ENCODE measurements at places on chromosomes 16 and 17.

DNA sequence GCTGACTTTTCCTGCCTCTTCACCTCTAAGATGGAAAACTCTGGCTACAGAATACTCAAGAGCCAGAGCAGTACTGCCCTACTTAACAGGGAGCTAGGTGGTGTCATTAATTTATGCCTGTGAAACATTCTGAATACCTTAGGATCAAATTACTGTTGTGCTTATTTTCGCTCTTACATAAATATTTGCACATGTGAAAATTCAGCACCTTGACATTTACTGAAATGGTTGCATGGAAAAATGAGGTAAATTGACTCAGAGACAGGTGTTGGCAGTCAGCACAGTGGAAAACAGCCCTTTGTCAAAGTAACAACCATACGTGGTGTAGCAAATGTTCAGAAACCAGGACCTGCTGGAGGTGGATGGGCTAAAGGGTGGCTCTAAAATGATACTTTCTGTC lies 193.6 kb downstream of the CDH8 start:
- no peak for DNase-seq

- no peak for DNase-seq
These were observed 7.3 kb downstream of the GJD3 start for GRCh38 chr17:40356990-40357881.

- no peak for DNase-seq
These were observed 2230.4 kb downstream of the TP53TG3F start for GRCh38 chr16:35689764-35690163.

GRCh38 chr17:78498848-78499247 lies 78.3 kb downstream of the DNAH17 start:
- no peak for DNase-seq

- peak; percentile 1 for DNase-seq
These were observed 66.3 kb upstream of the DOC2B start for GRCh38 chr17:247767-248166.

DNA sequence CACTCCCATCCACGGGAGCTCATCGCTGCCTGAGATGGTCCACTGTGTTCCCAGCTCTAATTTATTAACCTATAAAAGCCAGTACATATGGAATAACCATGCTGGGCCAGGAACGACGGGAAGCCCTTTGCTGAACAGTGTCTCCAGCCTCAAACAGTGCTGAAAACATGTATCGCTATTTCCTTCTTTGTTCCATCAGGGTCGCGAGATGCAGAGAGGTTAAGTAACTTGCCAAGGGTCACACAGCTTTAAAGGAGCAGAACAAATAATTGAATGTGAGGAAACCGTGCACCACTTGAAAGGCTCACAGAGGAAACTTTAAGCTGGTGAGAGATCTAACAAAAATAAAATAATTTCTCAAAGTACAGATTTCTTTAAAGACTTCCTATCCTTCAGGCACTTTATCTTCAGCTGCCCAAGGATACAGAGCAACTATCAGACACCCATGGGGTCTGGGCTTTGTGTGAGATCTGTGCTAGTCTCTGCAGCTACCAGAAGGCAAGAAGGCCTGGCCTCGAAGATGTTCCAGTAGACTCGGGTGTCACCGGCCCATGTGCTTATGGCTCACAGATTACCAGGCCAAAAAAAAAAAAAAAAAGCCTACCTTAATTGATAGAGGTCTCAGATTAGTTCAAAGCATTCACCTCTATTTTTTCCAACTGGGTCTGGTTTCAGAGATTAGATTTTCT lies 207.8 kb upstream of the FOXF1 start:
- DNase-seq: no peak

GRCh38 chr16:4064950-4065352 lies 51.3 kb downstream of the ADCY9 start:
- DNase-seq: no peak

DNA sequence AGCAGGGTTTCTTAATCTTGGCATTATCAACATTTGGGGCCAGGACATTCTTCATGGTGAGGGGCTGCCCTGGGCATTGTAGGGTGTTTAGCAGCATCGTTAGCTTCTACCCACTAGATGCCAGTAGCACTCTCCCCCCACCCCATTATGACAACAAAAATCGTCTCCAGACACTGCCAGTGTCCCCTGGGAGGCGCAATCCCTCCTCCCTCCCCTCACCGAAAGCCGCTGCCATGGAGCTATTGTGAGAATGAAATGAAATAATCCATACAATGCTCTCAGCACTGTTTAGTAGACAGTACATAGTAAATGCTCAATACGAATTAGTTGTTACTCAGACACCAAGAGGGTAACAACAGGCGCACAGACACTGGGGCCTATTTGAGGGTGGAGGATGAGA lies 502.9 kb downstream of the NPIPA7 start:
- no peak for DNase-seq

DNA sequence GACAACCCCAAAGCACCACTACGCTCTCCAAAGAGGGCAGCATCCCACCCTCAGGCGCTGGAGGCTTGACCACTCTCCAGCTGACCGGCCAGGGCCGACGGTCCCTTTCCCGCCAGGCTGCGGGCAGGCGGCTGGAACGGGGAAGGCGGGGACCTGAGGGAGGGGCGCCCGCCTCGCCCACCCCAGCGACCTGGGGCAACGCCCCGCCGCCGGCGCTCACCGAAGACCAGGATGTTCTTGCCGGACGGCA lies 431 bp downstream of the DYNC1LI2 start:
- DNase-seq: no peak

DNA sequence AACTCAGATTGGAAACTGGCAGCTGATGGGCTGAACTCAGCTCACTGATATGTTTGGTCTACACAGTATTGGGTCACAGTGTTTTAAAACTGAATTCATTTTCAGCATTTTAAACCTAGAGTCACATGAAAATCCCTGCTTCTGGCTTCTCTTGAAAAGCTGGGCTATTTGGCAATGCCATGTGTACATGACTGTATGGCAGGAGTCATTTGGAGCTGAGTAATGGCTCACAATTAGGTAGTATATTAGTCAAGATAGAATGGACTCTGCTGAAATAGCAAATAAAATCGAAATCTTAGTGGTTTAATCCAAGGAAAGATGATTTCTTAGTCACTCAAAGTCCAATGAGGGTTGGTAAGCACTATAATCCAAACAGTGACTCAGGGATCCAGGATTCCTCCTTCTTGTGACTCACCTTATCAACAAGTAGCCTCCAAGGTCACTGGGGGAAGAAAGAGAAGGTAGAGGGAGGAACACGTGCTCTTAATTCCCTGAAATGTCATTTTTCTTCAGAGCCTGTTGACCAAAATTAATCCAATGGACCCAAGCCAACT lies 13.9 kb upstream of the PMP22 start:
- no peak for DNase-seq

- no peak for DNase-seq
These were observed 8.7 kb downstream of the DLX4 start for GRCh38 chr17:49977463-49978389.

GRCh38 chr16:89796104-89796503 lies 20.3 kb downstream of the FANCA start:
- no peak for DNase-seq

GRCh38 chr17:51035431-51035830 lies 85.2 kb downstream of the SPAG9 start:
- no peak for DNase-seq

- DNase-seq: no peak
These were observed 4.1 kb downstream of the PDF start for GRCh38 chr16:69326172-69326873.

DNA sequence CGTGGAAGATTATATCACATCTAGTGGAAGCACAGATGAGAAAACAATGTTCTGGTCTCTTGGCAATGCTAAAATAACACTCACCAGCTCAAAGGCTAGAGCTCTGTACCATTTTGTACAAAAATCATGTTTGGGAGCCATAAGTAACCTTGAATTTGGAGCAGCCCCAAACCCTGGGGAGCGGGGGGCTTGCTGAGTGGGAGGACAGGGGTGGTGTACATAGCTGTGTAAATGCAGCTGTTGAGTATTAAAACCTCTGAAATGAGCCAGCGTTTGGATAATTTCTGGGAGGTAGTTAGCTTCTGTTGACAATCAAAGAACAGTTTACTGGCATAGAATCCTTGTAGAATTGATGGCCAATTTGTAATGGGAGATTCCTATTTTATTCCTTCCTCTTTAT lies 4.3 kb downstream of the MYH8 start:
- no peak for DNase-seq

- DNase-seq: peak; percentile 76
These were observed 14.8 kb downstream of the PDP2 start for GRCh38 chr16:66894948-66895688.

DNA sequence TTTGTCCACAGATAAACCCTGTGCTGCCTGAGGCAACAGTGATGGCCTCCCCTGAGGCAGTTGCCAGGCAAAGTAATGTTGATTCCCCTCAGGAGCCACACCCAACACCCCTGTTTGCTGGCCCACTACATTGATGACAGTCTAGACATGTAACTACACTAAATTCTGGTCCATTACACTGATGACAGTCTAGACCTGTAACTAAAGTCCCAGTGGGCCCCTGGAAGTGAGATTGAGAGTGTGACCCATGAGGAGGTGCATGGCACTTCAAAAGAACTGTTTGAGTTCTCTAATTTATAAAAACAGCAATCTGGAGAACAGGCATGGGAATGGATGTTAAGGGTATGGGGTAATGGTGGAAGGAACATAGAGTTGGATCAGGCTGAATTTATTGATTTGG lies 8.9 kb downstream of the CCL4 start:
- DNase-seq: no peak

DNA sequence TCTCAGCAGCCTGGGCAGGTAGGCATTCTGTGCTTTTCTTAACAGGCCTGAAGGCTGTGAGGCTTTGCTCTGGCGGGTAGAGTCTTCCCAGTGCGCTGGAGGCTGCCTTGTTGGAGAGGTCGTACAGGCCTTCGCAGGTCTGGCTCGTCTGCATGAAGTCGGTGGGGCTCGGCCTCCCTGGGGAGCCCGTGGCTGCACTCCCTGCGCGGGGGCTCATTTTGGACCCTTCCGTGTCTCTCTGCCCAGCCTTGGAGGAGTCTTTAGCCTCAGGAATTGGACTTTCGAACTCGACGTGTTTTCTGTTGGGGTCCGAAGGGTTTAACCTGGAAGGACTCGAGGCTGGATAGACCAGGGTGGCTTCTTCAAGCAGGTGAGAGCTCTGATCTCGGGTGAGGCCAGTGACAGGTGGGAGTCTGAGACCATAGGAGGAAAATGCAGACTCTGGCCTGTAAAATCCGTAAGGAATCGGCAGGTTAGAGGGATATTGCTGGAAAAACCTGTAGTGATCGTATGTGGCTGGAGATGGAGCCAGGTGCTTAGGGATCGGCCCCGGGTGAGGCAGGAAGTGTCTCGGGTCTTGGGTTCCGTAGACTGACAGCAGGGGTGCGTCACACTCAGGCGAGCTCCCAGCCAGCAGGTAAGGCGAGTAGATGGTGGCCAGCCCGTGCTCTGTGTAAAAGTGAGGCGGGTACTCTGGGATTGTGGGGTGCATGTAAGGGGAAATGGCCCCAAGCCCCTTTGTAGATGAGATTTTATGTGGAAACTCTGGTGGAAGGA lies 8.6 kb downstream of the ZNF750 start:
- no peak for DNase-seq

DNA sequence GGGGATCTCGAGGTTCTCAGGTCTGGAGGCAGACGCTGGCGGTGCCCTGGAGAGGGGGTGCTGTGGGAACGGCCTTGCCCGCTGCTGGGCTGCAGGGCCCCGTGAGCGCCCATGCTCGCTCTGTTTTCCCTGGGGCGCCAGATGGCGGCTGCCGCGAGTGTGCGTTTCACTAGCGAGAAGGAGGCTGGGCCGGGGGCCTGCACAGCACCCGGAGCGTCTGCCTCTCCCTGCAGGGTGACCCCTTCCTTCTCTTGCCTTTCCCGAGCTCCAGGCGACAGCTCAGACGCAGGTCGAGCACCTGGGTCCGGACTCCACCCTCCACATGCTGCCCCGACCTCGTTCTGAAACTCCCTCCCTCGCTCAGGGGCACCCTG lies 2.7 kb downstream of the TELO2 start:
- no peak for DNase-seq

GRCh38 chr17:27741971-27742575 lies 58.3 kb downstream of the NOS2 start:
- DNase-seq: no peak

DNA sequence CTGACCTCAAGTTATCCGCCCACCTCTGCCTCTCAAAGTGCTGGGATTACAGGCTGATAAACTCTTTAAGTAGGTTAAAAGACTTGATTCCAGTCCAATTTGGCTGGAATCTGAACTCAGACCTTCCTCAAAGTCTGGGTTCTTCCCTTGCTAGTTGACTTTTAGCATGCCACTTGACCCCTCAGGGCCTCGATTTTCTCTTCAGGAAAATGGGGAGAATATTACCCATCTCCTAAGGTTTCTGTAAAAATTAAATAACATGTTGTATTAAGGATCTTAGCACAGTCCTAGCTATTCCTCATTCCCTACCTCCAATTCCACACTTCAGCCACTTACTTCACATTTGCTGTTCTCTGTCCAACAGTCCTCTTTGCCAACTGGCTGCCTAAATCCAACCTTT lies 1.9 kb downstream of the GTF3C1 start:
- DNase-seq: no peak

GRCh38 chr16:73670836-73671820 lies 623.2 kb upstream of the ZFHX3 start:
- no peak for DNase-seq

DNA sequence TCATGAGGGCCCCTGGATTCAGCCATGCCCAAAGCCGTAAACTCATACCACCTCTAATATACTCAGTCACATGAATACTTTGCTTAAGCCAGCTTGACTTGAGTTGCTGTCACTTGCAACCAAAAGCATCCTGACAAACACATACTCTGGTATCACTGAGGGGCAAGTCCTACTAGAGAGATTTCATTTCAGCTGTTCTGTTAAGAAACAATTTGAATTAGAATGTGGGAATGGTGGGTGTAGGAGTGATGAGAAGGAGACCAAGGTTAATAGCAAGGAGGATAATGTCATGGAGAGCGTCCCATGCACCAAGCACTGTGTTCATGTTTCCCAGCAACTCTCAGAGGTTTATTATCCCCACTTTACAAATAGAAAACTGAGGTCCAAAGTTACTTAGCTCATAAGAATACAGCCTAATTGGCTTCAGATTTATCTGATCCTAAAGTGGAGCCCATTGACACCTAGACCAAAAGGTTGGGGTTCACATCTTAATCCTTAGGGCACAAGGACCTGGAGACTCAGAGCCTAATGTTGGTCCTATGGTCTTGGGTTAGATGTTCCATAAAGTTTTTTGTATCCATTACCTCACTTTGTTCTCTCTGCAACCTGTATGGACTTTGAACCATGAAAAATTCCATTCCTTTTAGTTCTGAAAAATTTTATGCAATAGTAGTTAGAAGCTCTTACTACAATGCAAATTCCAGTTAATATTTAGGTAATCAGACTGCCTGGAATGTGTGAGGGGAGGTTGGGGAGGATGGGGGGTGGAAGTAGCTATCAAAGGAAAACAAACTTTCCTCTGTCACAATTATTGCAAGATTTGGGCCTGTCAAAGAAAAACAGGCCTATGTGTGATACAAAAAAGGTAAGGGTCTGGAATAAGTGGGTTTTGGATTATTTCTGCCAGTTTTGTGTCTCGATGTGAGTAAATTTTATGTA lies 105.9 kb downstream of the IRX3 start:
- no peak for DNase-seq

DNA sequence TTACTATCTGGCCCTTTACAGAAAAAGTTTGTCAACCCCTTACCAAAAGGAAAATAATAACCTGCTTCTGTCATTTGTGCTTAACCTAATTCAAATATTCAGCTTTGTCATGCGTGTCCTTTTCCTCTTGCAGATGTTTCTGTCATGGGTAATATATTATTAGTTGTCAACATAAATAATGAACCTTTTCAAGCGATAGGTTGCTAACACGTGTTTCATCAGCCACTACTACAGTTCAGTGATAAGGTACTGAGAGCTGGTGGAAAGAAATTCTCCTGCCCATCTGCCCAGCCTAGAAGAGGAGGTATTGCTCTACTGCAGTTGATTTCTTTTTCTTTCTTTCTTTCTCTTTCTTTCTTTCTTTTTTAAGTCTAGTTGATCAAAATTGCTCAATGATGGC lies 12.0 kb upstream of the SRSF1 start:
- no peak for DNase-seq
